ENCODE measurements at places on chromosomes 5 and 9. TPM values are rescaled to one million over a fixed set of nuclear protein-coding genes. Genes with fewer than 3 reads are reported as not detected.

DNA sequence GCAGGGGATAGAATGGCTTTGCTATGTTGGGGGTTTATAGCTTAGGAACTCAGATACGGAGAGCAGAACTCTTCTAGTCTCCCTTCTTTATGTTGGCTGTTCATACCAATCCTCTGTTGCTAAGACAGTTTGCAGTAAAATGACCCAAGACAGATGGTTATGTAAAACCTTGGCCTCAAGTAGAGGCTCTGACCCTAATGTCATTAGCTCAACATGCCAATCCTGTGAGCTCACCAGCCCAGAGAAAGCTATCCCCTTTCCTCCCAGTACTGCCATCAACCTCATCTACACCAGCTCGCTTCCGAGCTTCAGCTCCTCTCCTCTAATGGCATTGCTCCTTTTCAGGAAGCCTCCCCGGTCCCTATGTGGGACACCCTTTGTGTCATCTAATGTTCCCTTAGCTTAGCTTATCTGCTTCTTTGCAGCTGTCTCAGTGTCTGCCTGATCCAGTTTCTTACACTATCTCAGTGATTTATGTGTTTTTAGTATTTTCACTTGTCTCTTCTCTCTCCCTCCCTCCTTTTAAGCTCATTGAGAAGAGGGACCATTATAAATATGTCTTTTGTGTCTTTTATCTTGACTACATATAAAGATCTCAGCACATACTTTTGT lies 281.3 kb upstream of the CLINT1 start:
- DNase-seq: peak; percentile 36

DNA sequence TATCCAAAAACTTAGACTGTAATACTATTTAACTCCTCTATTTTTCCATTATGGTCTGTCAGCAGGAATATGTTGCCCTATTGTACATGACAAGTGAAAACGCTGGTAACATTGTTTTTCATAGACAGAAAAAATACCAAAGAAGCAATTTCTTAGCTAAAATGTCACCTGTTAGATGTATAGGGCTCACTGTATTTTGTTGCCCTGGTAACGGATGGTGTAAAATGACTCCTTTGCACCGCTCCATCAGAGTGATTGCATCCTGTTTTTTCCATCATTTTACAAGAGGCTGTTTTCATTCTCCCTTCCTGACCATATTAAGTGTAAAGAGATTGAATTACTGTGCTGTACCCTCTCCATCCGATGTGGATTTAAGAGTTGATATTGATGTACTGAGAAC lies 460.1 kb upstream of the TLE4 start:
- no peak for DNase-seq

DNA sequence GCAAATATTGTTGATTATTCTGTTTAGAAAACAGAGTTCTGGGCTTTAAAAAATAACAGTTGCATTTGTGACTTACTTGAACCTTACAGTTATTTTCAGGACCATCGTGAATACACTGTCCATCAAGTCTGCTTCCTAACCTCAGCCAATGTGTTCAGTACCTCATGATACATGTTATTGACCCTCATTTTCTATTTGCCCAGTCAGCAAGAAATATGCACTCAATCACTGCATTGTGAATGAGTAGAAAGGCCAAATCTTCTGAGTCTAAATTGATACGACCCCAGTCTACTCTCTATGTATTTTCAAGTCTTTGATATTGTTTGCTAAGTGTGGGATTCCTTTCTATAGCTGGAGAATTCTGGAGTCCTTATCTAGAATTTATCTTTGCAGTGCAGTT lies 156.2 kb downstream of the RAB3C start:
- DNase-seq: no peak

DNA sequence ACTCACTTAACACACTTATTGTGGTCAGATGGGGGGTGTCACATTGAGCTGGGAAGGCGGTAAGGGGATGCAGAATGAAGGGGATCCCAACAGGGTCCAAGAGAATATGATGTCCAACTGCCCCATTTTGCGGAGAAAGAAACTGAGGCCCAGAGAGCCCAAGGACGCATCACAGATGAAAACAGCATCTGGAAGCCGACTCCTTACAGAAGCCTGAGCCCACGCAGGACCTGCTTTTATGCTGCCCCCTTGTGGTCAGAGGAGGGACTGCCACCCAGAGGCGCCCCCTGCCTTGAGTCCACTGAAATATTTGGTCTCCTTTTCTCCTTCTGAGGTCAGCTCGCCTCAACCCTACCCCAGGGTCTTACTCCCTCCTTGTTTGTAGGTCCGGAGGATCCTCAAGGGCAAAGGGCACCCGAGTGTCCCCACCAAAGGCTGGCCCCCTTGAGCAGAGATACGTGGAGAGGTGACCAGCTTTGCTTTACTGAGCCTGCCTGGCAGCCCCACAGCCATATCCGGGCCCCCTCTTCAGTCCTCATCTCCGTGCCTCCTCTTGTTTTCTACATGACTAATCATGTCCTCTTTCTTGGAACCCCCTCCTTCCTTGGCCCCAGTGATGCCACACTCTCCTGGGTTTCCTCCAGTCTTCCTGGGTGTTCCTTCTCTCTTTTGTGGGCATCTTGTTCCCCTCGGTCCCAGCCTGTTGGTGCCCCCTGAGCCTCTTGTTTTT lies 30.0 kb upstream of the TTLL11 start:
- peak; percentile 81 for DNase-seq

GRCh38 chr9:8668231-8668630 lies 868.7 kb upstream of the DMAC1 start:
- DNase-seq: no peak

The SLC22A4 gene
- 1.6 TPM for total RNA-seq

The TLX3 gene
- not detected for total RNA-seq
